ENCODE measurements at places on chromosomes 3 and 15.

- ATAC-seq = no peak
Measured at GRCh38 chr15:92638709-92639365, 16.7 kb downstream of the FAM174B start.

- ATAC-seq = peak; percentile 33
Measured at GRCh38 chr15:40847223-40847961, 3.5 kb downstream of the SPINT1 start.

DNA sequence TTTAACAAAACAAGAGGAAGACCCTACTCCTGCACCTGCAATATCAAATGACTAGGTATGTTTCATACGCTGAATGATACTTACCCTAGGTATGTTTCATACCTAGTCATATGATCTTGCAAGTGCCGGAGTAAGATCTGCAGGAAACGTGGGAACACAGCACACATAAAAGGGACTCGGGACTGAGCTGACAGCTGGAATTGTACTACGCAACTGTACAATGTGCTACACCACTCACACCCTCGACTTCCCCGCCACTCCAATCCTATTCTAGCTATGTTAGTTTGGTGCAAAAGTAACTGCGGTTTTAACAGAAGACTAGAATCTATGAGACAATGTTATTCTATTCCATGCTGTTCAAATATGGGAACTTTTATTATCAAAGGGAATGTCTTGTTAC is 22.0 kb downstream of the CRBN start:
- no peak for ATAC-seq

- ATAC-seq = no peak
Measured at GRCh38 chr3:155217591-155217990, 75.9 kb downstream of the STRIT1 start.

DNA sequence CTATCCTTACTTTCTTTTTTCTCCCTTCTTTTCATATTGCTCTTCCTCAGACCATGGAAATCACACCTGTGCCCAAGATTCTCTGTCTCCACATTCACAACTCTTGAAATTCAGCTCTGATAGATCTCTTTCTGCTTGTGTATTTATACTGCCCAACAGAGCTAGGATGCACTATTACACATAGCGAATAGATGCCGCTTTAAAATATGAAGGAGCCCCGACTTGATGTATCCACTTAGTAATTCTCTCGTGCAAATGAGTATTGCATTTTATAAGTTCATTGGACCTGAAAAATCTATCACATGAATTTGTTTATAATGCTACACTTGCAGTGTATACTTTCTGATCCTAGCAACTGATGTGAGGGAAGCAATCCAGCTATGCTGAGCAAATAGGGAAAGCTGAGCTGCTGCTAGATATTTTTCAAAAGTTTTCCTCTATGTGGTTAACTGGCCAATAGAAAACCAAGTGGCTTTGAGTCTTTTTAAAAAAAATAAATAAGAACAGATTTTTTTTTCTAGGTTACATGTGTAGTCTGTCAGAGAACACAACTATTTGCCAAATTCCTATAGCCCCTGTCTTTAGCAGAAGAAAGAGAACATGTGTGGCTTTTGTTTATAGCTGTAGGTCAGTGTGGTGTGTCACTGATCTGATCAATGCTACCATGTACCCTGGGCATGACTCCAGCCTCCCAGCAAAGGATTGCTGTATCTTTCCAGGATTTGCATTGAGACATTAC is 64.3 kb upstream of the LEKR1 start:
- ATAC-seq = no peak

DNA sequence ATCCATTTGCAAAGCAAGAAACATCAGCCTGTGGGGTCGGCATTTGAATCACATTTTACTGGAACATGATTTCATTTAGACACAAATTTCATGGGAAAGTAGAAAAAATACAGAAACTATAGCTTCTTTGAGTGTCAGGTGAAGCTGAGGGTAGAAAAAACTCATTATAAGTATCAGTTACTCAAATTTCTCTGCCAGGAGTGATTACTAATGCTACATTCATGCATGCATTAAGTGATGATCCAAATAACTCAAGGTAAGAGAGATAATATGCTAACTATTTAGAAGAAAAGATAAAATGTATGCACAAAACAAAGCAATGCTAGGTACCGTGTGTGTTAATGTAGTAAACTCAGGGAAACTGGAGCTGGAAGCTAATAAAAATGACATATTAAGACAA is 406.0 kb downstream of the GAP43 start:
- ATAC-seq = no peak

DNA sequence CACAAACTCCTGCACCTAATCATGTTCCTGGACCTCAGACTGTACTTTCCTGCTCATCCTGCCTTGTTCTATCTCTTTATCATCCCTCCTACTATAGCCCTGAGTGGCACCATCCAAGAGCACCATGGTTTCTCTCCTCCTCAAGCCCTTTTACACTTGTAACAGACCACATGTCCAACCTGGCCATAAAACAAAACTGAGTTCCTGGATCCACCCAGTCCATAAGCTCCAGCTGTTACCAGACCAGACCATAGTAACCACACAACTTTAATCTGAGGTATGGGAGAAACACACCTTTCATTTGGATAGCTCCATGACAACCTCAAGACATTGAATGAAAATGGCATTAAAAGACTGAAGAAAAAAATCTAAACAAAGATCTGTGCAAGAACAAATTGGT is 9.1 kb downstream of the TM4SF18 start:
- no peak for ATAC-seq

GRCh38 chr15:52113235-52113634 is 660 bp upstream of the BCL2L10 start:
- ATAC-seq = no peak

DNA sequence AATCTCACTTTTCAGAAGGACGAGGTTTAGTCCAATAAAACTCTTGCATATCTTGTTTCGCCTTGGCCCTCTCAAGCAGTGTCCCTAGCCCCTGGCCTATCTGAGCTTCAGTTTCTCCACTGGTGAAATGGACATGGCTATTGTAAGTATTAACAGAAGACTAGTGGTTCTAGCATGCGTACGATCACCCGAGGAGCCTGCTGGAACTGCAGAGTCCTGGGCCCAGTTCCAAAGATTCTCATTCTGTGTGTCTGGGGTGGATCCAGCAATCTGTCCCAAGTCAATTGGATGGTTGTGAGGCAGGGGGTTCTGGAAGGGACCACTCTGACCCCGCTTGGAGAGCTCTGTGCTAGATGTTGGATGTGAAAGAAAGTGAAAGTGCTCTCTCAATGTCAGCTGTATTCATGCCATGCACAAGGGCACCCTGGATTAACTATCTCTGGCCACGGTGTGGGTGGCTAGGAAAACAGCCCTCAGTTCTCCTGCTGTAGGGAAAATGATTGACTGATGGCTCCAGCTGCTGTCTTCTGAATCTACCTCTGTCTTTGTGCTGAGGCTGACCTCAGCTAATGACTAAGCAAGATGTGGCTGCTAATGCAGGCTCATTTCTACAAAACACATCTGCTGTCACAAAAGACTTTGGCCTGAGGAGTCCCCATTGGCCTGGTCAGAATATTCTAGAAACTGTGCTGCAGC is 1.9 kb upstream of the PLA1A start:
- no peak for ATAC-seq

DNA sequence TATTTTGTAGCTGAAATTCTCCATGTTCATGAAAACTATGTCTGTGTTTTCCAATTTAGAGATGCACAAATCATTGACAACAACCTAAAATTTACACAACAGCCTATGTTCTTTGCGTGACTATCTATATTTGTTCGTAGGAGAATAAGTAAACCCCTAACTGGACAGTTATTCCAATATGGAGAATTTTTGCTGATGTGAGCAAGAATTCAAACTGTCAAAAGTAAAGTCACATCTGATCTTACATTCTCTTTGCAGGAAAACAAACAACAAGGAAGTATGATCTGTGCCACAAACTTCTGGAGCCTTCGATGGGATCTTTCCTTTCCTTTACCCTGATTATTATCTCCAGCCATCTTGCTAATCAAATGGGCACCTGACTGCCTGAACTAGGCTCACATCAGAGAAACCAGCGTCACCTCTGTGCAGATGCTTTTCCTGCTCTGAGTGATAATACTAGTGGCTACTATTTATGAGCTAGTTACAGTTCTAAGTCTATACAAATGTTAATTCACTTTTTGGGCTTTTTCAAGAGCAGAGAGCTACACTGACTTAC is 18.3 kb upstream of the KCNMB3 start:
- ATAC-seq = no peak

DNA sequence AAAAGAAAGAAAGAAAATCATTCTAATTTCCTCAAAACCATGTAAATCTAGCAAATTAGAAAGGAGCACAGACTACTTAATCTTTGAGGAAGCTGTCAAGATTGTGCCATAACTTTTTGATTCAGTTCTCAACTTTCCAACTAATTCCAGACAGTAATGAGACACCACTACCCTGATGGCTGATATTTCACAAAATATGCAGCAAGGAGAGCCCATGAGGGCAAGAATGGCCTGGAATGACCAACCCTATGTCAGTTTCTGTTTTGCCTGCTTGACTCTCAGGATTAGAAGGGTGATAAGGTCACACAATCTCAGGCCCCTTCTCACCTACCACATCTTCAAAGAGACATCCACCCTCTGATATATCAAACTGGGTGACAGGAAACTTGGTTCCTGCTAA is 134.7 kb downstream of the MAGI1 start:
- ATAC-seq = no peak

DNA sequence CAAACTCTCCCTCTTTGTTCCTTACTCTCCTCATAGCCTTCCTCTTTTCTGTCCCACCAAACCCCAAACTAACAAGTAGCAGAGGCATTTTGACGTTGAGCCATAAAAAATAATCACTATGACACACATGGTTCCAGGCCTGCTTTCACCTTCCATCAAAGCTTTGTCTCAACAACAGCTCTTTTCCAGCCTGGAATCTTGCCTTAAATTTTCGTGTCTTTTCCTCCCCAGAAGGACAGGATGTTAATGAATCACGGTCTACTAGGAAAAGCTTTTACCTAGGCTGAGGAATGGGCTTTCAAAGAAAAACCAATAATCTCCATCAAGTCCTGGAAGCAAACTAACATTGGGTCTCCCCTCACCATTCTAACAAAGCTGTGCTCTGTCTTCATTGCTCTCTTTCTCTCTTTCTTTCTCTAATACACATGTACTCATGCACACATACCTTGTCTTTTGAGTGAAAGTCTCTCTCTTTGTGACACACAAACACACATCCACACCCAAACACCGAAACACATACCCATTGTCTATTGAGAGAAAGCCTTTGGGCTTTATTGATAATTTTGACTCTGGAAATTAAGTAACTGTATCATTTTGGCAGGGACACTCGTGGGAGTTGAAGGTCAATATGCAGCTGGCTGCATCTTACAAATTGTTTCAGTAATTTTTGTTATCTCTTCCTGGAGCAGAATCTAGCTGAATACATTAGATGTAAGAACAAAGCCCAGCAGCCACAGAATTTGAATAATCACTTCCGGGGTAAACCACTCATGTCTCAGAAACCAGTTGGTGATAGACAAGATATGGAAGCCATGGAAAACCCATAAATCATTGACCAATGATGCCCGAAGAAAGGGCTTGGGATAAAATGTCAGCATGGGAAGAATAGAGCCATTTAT is 107.4 kb upstream of the SLC4A7 start:
- ATAC-seq = peak; percentile 35

DNA sequence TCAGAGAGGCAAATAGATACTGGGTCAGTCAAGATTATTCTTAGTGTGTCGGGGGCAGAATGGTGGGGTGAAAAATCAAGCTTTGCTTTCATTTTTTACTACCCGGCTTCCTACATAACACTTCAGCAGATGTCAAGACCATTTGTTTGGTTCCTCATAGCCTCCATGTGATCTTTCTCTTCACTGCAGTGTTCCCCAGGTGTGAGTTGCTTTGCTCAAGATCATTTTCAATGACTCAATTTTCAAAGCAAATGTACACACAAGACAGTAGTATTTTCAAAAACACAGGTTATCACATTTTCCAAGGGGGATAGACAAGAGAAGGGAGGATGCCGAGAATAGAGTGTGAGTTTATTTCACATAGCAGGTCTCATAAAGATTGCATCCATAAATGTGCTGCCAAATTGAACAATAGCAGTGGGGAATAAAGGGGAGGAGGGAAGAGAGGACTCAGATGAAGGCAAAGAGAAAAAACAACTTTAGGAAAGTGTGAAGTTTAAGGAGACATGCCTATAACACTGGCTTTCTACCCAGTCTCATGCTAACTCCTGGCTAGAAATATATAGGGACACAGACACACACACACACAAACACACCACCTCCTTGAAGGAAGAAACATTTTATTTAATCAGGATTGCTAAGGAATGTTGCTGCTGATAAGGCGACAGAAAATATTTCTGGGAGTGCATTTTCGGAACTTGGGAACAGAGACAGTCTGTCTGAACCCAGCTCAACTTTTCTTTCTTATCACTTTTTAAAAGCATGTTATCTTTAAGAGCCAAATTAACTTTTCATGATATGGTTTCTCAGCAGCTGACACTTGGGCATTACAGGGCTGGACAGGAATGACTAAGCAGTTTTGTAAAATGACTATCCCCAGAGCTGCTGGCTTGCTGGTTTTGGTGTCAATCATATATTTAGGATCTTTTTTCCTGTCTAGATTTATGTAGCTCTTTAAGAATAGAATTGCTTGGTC is 402.4 kb downstream of the RBMS3 start:
- ATAC-seq = peak; percentile 48

DNA sequence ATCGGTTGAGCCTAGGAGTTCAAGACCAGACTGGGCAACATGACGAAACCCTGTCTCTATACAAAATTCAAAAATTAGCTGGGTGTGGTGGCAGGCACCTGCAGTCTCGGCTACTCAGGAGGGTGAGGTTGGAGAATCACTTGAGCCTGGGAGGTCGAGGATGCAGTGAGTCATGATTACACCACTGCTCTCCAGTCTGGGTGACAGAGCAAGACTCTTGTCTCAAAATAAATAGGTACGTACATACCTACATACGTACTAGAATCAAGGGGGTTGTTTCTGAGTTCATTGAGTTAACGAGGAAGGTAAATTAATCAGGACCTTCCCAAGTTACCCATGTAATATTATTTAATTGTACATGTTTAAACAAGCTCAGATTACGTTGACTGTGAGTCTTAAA is 97.5 kb downstream of the CHL1 start:
- no peak for ATAC-seq

DNA sequence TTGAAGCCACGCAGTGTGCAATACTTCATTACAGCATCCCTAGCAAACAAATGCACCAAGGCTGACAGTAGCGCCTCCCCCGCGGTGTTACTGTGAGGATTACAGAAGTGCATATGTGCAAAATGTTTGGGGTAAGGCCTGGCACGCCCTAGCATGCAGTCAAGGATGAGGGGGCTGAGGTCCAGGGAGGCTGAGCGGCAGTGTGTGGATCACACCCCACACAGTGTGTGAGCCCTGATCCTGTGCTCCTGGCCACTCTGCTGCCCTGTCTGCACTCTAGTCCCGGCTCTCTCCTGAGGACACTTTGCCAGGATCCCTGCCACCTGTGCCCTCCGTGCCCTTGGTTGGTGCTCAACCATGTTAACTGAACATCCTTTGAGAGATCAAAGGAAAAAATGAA is 71.3 kb downstream of the WNT7A start:
- ATAC-seq = peak; percentile 34

DNA sequence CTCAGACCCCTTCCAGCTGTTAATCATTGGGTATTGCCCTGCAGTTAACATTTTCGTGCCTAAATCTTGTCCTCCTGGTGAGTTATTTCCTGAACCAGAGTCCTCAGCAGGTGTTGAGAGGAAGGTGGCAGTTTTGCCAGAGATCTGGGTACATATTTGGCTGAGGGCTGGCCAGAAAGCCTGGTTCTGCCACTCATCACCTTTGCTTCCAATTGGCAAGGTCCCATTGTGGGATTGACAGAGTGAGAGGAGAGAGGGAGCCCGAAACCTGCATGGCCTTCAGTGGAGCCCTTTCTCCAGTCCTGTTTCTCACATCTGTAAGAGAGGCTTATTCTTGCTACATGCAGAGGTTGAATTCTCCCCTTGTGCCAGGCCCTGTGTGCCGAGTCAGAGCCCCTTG is 8.9 kb upstream of the TKT start:
- ATAC-seq = no peak

GRCh38 chr3:197590313-197590962 is 34.7 kb upstream of the BDH1 start:
- no peak for ATAC-seq
